ENCODE measurements at places on chromosomes 6 and 20. TPM values are rescaled to one million over a fixed set of nuclear protein-coding genes. Genes with fewer than 3 reads are reported as not detected.

Gene TP53INP2
- 4.2 TPM for total RNA-seq

Gene PARD6B
- total RNA-seq, result 6.5 TPM

Gene MYH7B
- total RNA-seq, result under 0.01 TPM

Gene DCDC2
- total RNA-seq, result under 0.01 TPM

Gene KCNK16
- not detected for total RNA-seq

Gene LIN28B
- total RNA-seq, result 5.6 TPM

Gene ENPP4
- total RNA-seq, result 2.2 TPM

Gene ZBTB9
- total RNA-seq, result 4.7 TPM

Gene DPPA5
- total RNA-seq, result not detected

Gene SAMD10
- 1.3 TPM for total RNA-seq

Gene TSBP1
- total RNA-seq, result under 0.01 TPM

Gene AVP
- not detected for total RNA-seq

Gene PKIB
- total RNA-seq, result 12.2 TPM

- DNase-seq, result peak; percentile 92
Observed at GRCh38 chr6:149895048-149895590, 2.8 kb downstream of the RAET1E start.

- no peak for DNase-seq
Observed at GRCh38 chr20:2984028-2984501, 59.4 kb upstream of the GNRH2 start.

DNA sequence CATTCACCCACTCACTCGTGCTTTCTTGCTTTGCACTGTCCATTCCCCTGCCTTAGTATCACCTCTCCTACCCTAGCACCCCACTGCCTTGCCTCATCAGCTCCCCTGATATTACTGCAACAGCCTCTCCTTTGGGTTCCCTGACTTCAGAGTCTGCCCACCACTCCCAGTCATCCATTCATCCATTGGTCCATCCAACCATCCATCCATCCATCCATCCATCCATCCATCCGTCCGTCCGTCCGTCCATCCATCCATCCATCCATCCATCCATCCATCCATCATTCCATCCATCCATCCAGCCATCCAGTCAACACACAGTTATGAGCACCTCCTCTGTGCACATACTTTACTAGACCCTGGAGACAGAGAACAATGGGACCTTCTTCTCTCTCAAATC, 22.9 kb upstream of the FAM83D start:
- DNase-seq, result no peak

GRCh38 chr6:50091641-50092040, 41.9 kb upstream of the DEFB112 start:
- peak; percentile 1 for DNase-seq

GRCh38 chr6:112253841-112254816, at the start of gene LAMA4:
LAMA4 (minus strand) TSS chr6:112254567; CDS start chr6:112254150, 417 bp downstream.
- DNase-seq, result peak; percentile 64

DNA sequence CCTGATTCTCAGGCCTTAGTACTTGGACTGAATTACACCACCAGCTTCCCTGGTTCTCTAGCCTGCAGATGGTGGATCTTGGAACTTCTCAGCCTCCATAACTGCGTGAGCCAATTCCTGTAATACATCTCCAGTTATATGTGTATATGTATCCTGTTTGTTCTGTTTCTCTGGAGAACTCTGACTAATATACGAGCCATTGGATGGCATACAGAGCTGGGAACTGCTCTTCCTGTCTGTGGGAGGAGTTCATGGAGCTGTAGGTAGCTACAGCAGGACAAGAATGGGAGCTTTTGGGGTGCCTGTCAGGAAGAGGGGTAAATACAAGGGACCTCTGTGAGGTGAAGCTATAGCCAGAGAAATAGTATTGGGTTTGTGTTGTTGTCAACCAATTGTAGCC, 41.2 kb downstream of the TMEM14A start:
- DNase-seq, result no peak

DNA sequence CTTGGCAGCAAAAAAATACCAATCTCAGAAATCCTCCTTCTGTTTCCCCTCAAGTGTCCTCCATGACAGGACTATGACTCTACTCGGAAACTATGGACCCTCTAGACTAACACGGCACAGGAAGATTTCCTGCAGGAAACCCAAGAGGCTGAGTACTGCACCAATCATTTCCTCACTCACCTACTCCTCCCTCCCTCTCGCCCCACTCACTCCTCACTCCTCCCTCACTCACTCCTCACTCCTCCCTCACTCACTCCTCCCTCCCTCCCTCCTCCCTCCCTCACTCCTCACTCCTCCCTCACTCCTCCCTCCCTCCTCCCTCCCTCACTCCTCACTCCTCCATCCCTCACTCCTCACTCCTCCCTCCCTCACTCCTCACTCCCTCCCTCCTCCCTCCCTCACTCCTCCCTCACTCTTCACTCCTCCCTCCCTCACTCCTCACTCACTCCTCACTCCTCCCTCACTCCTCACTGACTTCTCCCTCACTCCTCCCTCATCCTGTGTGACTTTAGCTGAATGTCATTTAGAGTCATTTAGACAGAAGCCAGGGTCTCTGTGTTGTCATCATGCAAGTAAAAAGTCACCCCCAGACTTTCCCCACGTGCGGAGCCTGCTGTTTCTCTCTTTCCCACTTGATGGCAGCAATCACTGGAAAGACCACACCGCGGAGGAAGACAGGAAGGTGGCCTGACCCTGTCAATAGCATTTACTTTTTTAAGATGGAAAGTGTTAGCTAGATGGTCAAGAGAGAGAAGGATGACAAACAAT, 226.8 kb upstream of the PDE10A start:
- peak; percentile 57 for DNase-seq

- no peak for DNase-seq
Observed at GRCh38 chr6:33658982-33659689, 38.0 kb downstream of the ITPR3 start.

- no peak for DNase-seq
Observed at GRCh38 chr6:116396441-116396840, 25.7 kb downstream of the DSE start.

GRCh38 chr6:85516168-85516567, 66.3 kb downstream of the NT5E start:
- DNase-seq, result peak; percentile 12

- no peak for DNase-seq
Observed at GRCh38 chr6:72699159-72699558, 77.3 kb downstream of the KCNQ5 start.

- DNase-seq, result no peak
Observed at GRCh38 chr6:145947108-145947720, 16.9 kb downstream of the SHPRH start.

DNA sequence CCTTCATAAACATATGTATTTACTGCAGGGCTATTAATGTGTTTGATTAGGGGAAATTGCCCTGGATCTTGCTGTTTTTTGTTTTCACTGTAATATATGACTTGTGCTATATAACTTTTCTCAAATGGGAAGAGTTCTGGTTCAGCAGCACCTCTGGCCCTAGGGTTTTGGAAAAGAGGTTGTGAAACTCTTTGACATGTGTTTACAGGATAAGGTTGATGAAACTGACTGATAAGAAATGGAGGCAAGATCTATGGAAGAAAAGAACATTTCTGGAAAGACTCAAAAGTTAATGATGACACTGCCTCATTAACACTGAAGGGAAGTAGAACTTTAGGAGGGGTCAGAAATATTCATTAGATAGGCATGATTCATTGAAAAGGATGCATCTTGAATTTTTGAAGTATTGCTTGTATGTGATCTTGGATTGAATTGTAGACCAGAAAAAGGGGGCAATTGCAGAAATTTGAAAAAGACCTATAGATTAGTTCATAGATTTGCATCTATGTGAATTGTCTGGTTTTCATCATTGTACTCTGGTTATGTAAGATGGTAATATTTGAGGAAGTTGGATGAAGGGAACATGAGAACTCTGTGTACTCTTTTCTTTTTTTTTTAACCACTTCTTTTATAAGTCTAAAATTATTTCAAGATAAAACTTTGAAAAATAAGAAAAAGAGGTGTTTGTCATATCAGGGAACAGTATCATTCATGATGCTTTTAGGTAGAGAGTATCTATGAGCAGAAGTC, 54.0 kb downstream of the UTRN start:
- peak; percentile 90 for DNase-seq

DNA sequence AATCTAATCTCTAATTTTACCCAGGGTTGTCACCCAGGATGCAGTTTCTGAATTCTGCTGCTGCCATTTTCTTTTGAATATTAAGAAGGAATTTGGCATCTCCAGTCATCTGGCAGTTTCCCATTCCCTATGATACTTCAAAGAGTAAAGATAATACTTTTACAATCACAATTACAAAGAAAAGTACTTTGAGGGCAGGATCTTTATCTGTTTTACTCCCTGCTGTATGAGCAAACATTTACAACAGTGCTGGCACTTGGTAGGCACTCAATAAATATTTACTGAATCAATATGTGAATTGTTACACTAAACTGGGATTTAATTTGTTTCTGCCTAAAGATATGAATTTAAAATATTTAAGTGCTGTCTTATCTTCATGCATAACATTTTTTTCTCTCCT, 224.9 kb downstream of the EPHA7 start:
- no peak for DNase-seq

- DNase-seq, result no peak
Observed at GRCh38 chr20:50341880-50342637, 151.4 kb downstream of the CEBPB start.

- no peak for DNase-seq
Observed at GRCh38 chr20:51016521-51016920, 6.4 kb downstream of the KCNG1 start.

DNA sequence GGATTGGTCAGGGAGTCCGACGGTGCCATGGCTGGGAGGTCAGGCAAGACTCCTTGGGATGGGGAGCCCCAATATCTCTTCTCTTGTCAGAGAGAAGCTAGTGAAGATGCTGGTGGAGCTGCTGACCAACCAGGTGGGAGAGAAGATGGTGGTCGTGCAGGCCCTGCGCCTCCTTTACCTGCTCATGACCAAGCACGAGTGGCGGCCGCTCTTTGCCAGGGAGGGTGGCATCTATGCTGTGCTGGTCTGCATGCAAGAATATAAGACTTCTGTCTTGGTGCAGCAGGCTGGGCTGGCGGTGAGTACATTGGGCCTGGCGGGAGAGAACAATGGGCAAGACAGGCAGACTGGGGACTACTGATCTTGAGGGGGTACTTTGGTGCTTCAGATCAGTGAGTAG, 10.9 kb downstream of the CUL9 start:
- no peak for DNase-seq

- peak; percentile 85 for DNase-seq
Observed at GRCh38 chr6:11810039-11810541, 31.5 kb upstream of the ADTRP start.

- no peak for DNase-seq
Observed at GRCh38 chr6:144695858-144696533, 410.9 kb downstream of the UTRN start.

GRCh38 chr6:170212051-170212756, 78.7 kb downstream of the DLL1 start:
- DNase-seq, result no peak

GRCh38 chr20:2307136-2307535, 11.3 kb downstream of the TGM3 start:
- no peak for DNase-seq

DNA sequence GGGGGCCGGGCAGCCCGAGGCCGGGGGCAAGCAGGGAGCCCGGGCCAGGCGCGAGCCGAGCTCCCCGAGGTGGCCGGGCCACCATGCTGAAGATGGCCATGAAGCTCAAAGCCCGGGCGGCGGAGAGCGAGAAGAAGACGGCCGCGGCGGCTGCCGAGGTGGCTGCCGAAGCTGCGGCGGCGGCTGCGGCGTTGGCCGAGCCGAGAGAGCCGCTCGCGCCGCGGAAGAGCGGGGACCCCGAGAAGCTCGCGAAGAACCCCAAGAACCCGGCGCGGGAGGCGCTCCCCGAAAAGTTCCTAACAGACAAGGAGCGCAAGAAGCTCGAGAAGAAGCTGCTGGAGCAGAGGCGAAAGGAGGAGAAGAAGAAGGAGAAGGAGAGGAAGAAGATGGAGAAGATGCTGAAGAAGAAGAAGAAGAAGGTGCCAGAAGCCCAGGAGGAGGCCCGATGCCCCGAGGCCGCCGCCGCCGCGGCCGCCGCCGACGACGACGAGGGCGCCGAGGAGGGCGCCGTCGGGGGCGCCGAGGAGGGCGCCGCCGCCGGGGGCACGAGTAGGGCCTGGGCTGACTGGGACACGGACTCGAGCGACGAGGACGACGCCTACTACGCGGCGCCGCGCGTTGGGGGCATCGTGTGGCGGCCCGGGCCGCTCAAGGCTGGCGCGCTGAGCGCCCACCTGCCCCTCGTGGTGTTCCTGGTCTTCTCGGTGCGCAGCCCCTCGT, 37.4 kb downstream of the GNAS start:
- DNase-seq, result no peak

GRCh38 chr20:43983904-43984361, 69.3 kb downstream of the TOX2 start:
- DNase-seq, result no peak

DNA sequence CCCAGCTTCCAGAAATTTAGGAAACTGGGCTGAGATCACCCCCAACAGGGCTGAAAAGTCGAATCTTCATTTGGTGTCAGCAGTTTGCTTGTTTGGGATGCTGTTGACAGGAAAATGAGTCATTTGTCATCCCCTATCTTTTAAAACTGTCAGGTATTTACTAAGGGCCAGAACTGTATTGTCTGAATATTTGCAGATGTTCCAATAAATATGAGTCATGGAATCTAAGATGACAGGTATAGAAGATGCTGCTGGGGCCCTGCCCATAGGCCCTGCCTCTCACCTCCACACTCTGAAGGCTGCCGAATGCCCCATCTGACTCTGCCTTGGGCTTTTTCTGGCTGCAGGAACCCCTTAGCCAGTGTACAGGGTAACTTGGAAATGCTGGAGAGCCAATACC, 3.9 kb downstream of the ETV7 start:
- DNase-seq, result no peak

- no peak for DNase-seq
Observed at GRCh38 chr20:17663040-17663399, 19.0 kb downstream of the RRBP1 start.

DNA sequence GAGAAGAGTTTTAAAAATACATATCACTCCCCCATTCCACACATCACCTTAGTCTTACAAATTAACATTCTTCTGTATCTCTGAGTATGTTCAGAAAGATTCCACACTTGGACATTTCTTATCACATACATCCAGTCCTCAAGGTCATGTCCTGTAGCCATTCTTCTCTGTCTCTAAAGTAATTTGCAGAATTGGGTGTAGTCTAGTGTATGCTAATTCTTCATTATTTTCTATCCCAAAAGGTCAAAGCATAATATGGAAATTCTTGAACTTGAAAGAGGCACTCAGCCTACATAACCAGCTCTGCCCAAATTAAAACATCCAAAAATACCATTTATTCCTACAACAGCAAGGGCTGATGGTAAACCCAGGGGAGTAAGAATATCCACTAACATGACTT, 286.0 kb downstream of the HAO1 start:
- no peak for DNase-seq

GRCh38 chr20:64232794-64233193, 22.8 kb upstream of the PCMTD2 start:
- no peak for DNase-seq

GRCh38 chr20:44370639-44371218, 15.2 kb downstream of the HNF4A start:
- DNase-seq, result no peak

GRCh38 chr6:55557146-55557545, 21.8 kb downstream of the HMGCLL1 start:
- DNase-seq, result no peak

Measured in fibroblast of villous mesenchyme (primary cell).